ENCODE measurements at places on chromosomes 4 and X.

- no peak for DNase-seq
Observed at GRCh38 chr4:23278845-23279244, 586.1 kb downstream of the GBA3 start.

DNA sequence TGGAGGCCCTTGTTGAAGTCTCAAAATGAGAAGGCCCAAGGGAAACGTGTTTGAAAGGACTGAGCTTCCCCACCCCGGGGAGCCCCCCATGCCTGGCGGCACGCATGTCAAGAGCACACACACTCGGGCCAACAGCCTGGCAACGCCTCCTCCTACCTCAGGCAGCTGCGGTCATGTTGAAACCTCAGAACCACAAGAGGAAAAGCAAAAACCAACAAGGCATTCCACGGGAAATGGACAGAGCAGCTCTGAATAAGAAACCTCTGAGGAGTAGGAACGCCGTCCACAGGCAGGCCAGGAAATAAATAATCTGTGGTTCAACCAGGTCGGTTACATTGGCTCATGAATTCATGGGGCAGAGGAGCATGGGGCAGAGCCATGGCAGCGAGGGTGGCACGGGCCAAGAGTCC lies 95.7 kb upstream of the AFAP1 start:
- DNase-seq, result no peak

DNA sequence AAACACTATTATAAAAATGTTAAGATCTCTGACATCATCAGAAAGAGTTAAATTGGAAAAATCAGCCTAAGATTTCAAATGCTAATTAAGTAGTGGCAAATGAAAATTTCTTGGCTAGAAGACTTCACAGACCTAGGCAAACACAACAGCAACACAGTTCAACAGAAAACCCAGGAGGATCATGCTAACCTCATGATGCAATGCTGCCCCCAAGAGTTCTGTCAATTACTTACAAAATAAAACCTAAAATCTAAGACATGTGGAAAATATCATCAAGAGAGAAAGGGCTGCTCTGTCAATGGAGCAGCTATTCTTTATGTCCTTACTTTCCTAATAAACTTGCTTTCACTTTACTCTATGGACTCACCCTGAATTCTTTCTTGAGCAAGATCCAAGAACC lies 21.0 kb downstream of the S100G start:
- no peak for DNase-seq

GRCh38 chr4:1413204-1413663 lies 7.0 kb upstream of the NKX1-1 start:
- no peak for DNase-seq

- DNase-seq, result no peak
Observed at GRCh38 chr4:78518561-78518960, 33.0 kb upstream of the ANXA3 start.

DNA sequence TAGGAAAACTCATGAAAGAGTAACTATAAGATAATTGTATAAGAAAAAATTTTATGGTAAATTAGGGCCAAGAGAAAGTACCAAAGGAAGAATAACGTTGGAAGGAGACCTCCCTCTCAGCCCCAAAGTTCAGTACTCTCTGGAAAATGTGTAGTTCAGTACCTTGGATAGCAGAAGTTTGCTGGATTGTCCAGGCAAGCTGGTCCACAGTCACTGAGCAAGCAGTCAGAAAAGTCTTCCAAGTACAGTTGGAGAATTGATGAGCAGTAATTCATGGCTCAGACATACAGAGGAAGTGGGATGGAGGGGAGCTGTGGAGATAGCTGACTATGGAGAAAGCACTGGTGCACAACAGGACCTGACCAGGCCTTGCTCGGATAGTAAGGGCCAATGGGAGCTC lies 598.2 kb upstream of the NDST4 start:
- DNase-seq, result no peak

GRCh38 chrX:134963041-134963440 lies 27.8 kb upstream of the SMIM10 start:
- no peak for DNase-seq

GRCh38 chrX:130716346-130716745 lies 186.7 kb downstream of the ENOX2 start:
- DNase-seq, result no peak

- no peak for DNase-seq
Observed at GRCh38 chr4:25370242-25370641, 6.8 kb upstream of the ANAPC4 start.

DNA sequence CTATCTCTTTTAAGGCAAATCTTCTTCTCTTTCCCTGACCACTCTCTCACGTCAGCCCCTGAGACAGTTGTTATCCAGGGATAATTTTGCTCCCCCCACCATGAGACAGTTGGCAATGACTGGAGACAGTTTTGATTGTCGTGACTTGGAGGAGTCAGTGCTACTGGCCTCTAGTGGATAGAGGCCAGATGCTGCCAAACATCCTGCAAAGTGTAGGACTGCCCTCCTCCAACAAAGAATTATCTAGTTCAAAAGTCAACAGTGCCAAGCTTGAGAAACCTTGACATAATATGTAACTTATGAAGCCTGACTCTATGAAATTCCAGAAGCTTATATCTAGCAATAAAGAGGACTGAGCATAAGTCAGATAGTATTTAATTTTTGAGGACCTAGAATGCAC lies 502.1 kb upstream of the IGFBP7 start:
- DNase-seq, result no peak

DNA sequence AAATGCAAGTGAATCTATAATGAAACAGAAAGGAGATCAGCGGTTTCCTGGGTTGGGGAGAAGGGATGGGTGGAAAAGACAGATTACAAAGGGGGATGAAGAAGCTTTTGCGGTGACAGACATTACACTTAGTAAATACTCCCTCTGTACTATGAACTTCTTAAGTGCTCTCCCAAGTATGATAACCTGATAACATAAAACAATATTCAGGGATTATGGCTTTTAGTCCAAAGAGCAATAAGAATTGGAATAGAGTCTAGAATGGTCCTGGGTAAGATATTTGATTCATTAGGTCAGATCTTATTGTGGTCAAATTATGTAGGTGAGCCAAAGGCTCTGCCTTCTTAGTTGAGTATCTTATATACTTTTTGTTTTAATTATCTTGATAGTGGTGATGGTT lies 9.2 kb downstream of the LRRC66 start:
- DNase-seq, result no peak

GRCh38 chrX:13808865-13809264 lies 8.0 kb downstream of the GPM6B start:
- DNase-seq, result no peak

- DNase-seq, result no peak
Observed at GRCh38 chr4:187127456-187127855, 403.8 kb upstream of the FAT1 start.

- DNase-seq, result no peak
Observed at GRCh38 chr4:89249313-89249712, 58.3 kb downstream of the GPRIN3 start.

GRCh38 chr4:76280488-76281441 lies 25.8 kb upstream of the STBD1 start:
- no peak for DNase-seq

GRCh38 chr4:26420913-26421312 lies 69.4 kb downstream of the CCKAR start:
- no peak for DNase-seq

- no peak for DNase-seq
Observed at GRCh38 chrX:6683353-6683752, 148.4 kb upstream of the VCX3A start.

DNA sequence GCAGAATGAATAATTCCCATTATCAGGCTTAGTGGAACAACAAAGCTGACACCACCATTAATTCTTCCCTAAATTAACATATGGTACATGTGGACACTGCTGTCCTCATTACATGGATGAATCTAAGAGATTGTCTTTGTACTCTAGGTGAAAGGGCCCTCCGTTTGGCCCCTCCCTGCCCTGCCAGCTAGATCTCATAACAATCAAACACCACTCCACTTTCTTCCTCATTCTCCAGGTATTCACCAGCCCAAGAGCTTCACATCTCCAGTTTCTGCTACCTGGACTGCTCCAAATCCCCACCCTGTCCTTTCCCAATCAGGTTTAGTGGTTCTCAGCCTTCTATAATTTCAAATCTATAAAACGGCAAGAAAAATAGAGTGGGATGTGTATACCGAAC lies 3.8 kb downstream of the HSD17B11 start:
- no peak for DNase-seq

DNA sequence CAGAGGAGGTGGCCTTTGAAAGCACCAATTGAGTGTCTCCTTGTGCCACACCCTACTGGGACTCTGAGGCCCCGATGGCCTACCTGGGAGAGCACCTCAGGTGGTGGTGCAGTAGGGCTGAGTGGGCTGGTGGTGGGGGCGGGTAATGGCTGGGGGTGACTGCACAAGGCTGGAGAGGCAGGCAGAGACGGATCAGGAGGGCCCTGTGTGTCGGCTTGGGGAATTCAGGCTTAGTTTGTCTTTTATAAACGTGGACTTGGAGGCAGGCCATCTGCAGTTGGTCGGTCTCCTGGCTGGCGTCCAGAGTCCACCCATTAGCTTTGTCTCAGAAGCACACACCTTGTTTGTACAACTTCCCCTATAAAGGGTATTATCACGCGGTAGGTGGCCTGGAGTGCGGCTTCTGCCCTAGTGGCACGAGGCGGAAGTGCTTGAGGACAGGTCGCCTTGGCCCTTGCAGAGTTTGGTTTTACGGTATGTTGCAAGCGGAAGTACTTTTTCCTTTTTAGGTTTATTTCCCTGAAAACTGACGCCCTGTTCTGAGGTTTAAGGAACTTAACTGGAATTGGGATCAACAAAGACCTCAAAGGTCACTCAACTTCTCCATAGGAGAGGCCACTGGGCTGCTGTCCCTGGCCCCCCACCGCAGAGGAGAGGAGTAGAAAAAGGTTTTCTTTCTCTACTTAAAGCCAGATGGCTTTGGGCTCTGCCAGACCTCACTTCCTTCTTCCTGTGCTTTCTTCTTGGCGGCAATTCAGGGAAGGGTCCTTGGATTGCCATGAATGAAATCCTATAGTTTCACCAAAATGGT lies 8.0 kb downstream of the TBC1D14 start:
- DNase-seq, result no peak

- DNase-seq, result no peak
Observed at GRCh38 chr4:112532267-112532666, 16.3 kb upstream of the NEUROG2 start.

DNA sequence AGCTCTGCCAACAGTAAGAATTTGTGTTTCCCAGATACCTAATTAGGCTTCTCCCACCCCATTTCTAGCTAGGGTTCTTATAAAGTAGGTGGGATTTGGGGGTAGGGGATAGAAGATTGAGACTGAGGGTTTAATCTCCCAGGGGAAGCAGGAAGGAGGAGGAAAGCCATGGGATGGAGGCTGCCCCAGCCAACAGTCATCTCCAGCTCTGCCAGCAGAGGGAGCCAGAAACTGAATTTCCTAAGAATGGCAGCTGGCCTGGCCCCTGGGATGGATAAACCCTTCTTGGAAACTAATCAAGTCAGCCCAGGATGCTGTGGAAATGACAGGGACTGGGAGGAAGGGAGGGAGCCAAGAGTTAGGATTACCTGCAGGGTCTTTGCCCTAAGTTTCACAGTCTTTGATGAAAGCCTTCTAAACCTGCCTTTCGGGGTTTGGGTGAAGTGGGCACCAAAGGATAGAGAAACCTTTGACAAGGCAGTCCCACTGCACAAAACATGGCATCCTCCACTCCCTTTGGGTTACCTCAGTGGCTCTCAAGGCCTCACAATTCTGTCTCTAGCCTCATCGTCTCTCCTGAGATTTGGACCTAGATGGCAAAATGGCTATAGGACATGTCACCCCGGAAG lies 6.7 kb upstream of the ERCC6L start:
- DNase-seq, result no peak

- no peak for DNase-seq
Observed at GRCh38 chr4:79578606-79579005, 170.6 kb upstream of the GK2 start.

DNA sequence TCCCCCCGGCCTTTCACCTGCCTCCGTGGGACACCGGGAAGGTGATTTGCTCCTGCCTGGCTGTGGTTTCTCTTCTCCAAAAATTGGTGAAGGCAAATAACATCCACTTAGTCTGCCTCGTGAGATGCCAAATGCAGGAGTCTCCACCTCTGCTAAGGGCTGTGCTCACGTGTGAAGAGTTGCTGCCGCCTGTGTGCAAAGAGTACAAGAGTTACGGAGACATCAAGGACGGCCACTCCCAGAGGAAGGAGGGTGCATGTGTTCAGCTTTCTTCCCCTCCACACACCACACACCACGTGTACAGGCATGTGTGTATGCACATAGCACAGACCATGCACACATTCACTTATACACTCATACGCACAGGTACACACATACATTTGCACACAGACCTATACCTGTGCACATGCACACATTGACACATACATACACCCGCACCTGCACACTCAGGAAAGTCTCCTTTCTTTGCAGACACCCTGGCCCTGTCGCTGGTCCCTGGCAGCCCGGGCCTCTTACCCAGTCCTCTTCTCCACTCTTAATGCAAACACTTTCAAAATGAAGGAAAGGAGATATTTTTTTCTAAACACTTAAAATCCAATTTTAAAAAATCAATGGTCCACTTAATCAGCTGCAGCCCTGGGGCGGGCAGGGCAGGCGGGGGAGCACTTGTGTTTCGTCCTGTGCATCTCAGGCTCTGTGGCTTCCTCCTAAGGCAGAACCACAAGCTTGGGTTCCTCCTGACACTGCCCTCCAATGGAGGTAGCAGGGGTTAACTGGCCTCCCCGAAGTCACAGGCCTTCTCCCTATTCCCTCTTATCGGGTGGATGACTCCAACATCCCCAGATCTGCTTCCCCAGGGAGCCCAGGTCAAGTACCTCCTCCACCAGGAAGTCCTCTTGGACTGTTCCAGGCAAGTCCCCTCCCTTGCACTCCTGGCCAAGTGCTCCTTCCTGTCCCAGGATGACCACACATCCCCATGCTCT lies 103.0 kb downstream of the CPZ start:
- DNase-seq, result no peak

- no peak for DNase-seq
Observed at GRCh38 chrX:125654501-125654900, 334.8 kb downstream of the TEX13C start.

- no peak for DNase-seq
Observed at GRCh38 chrX:41445171-41445570, 2.0 kb upstream of the NYX start.

DNA sequence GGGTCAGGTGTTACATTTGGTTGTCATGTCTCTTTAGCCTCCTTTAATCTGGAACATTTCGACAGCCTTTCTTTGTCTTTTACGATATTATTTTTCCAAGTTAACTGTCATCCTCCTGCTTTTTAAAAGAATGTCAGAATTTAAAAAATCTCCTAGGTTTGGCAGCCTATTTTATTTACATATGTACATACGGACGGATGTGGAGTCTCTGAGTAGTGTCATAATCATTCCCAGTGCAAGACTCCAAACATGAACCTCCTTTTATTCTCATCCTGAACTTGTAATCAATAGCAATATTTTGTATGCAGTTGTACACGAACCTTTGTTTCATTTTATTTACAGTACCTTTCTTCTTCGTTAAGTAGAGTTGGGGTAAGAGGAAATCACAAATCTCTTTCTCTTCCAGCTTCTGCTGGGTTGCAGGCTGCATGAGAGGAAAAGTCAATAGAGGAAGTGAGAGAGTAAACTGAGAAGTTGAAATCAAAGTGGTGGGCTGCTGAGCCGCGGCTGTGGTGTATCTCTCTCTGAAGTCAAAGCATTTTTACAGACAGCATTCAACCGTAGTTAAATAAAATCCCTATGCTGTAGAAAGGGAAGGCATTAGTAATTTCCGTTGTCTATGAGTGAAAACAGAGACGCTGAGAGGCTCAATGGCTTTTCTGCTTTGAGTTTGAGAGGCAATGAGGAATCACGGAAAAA lies 53.9 kb upstream of the RPS6KA3 start:
- DNase-seq, result no peak

All from activated CD8-positive, alpha-beta memory T cell treated with anti-CD3 and anti-CD28 coated beads for 48 hours (primary cell).